Left hindlimb (tissue), 1 donor: ENCODE measurements at places on chromosomes 6 and 20.

- no peak for DNase-seq
Observed at GRCh38 chr6:23002044-23002619, 432.8 kb downstream of the HDGFL1 start.

- DNase-seq: no peak
Observed at GRCh38 chr20:49701241-49701790, 12.4 kb downstream of the B4GALT5 start.

GRCh38 chr6:40695114-40695513 lies 108.0 kb upstream of the LRFN2 start:
- DNase-seq: no peak

DNA sequence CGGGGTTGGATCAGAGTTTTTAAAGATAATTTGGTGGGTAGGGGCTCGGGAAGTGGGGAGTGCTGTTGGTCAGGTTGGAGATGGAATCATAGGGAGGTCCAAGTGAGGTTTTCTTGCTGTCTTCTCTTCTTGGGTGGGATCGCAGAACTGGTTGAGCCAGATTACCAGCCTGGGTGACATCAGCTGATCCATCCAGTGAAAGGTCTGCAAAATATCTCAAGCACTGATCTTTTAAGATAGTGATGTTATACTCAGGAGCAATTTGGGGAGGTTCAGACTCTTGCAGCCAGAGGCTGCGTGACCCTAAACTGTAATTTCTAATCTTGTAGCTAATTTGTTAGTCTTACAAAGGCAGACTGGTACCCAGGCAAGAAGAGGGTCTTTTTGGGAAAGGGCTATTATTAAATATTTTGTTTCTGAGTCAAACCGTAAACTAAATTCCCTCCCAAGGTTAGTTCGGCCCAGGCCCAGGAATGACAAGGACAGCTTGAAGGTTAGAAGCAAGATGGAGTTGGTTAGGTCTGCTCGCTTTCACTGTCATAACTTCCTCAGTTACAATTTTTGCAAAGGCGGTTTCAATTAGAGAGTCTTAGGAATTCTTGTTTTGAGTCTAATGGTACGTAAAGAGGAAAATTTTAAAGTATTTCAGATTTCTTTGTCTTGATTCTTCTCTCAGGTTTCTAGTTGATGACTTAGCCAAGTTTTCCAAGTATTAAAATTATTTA lies 53.1 kb downstream of the SCAF8 start:
- no peak for DNase-seq

- no peak for DNase-seq
Observed at GRCh38 chr6:43113431-43114260, 37.5 kb downstream of the PTK7 start.

GRCh38 chr6:12233693-12234571 lies 56.2 kb upstream of the EDN1 start:
- no peak for DNase-seq

DNA sequence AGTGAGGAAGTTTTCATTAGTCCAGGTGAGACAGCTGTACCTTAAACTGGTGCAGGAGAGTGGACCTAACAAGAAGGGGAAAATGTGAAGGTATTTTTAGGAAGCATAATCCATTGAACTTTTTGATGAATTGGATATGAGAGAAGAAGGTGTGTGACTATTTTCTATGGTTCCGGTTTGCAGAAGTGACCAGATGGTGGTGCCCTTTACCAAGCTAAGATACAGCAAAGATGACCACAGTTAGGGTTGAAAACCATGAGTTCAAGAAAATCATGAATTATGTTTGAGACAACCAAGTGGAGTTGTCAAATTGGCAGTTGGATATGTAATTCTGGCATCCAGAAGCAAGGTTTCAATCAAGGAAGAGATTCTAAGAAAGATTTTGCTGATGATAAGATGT lies 61.9 kb upstream of the NRSN1 start:
- DNase-seq: no peak
